ENCODE measurements at places on chromosomes 4 and X.
A peak's percentile ranks its signal among the peaks of the same experiment; 100 is the strongest.

DNA sequence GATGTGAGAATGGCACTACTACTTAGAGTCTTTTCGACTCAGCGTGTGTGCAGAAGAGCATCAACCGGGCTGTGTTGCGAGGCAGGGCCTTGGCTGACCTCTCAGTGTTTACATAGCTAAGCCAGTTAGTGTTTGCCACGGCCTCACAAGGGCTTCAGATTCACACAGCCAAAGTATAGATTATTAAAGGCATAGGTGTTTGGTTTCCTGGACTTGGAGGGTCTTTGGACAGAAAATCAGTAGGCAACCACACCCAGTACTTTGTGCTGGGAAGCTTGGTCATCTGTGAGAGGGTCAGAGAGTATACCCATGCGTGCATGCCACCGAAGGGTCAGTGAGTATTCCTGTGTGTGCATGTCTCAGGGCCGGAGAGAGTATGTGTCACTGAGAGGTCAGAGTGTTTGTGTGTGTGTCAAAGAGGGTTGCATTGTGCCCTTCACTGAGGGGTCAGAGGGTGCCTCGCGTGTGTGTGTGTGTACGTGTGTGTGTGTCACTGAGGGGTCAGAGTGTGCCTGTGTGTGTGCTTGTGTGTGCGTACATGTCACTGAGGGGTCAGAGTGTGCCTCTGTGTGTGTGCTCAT lies 69.7 kb upstream of the MSANTD1 start:
- DNase-seq = no peak

DNA sequence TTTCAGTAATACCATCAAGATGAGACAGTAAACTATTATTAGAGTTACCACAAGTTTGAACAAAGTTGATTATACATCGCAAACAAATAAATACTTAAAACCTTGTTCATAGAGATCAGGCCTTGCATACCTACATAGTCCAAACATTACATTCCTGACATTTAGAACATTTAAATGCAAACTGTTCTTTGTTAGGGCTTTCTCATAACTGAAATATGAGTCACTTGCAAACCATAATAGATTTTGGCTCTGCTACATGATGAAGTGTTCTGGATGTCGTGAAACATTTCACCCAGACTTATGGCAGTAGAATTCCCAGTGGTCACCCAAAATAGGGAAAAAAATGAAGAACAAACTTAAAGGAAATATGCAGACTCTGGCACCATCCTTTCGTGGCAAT lies 75.0 kb downstream of the FAT4 start:
- DNase-seq = no peak

DNA sequence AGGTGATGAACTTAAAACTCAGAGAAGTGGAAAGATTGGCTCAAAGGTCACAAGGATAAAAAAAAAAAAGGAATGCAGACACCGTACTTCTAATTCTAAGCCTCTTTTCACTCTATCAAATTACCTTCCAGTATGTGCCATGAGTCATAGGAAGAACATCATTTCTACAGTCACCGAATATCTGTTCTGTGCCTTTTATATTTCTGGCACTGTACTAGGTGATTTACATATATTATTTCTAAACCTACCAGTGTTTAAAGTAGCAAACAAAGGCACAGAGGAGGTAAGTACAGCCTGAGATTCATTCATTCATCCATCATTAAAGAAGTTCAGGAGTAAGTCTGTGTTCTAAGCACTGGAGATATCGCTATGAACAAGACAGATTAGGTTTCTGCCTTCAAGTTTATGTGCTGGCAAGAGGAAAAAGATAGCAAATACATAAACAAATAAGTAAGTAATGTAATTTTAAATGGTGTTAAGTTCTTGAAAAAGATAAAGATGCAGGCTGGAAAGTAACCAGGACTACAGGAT lies 65.3 kb downstream of the PALLD start:
- DNase-seq = no peak

- DNase-seq = no peak
These were observed 1.8 kb downstream of the CPZ start for GRCh38 chr4:8594097-8595038.

DNA sequence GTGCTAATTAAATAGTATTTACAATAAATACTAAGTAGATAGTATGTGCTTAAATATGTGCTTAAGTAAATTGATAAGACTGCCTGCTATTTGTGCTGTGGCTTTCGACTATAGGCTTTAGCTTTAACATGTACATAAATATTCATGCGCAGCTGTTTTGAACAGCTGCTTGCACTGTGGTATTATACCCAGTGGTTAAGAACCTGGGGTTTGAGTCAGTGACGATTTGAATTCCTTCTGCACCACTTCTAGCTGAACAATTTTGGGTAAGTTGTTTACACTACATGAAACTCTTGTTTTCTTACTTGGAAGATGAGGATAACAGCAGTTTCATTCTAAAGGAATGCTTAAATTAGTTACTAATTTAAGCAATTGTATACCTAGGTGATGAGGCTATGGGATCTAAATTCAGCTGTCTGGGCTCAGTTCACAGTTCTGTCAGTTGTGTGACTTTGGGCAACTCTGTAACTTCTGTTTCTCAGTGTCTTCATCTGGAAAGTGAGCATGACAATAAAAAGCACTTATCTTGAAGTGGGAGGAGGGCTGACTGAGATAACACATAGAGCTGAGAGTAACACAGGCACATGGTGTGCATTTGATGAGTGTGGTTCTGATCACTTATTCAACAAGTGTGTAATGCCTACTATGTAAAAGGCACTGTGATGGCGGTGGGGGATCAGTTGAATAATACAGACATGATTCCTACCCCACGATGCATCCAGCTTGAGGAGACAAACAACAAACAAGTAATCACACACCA lies 37.0 kb downstream of the HPGDS start:
- DNase-seq = no peak

DNA sequence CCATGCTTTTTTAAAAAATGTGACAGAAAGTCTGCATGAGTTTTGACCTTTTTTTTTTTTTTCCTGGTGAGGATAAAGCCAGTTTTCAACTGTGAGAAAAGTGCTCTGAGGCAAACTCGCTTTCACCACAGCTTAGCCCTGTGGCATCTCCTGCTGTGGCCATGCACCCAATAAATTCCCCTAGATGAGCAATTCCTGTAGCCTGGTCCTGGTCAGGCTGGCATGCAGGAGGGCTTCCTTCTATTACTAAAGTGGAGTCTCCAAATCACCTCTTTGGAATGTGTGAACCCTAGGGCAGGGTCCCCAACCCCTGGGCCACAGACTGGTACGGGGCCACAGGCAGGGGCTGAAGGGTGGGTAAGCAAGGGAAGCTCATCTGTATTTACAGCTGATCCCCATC lies 265.4 kb downstream of the RAPGEF2 start:
- DNase-seq = no peak

DNA sequence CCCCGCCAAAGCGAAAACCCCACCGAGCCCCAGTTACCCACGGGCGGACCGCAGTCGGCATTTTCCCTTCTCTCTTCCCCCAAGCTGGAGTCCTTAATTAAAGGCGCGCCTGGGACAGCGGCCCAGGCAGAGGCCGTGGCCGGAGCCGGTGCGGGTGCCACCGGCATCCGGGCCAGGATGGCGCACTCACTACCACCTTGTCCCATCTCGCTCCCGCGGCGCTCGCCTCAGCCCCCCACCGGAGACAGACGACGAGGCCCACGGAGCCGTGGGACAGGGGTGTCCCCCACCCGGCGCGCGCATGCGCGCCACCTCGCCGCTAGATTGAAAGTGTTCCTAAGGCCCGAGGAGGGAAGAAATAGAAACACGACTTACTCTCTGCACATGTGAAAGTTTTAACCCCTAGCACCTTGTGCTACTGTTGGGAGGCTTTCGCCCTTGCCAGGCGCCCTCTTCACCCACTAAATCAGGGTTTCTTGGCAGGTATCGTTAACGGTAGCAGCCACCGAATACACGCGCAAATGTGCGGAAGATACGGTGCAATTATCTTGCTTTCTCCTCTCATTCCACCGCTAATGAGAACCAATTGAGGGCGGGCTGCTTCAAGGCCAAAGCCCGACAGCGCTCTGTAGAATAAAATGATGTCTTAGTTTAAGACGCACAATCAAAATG lies 64.3 kb upstream of the CCDC160 start:
- no peak for DNase-seq

- no peak for DNase-seq
These were observed 149.3 kb upstream of the NOCT start for GRCh38 chr4:138866314-138866713.

DNA sequence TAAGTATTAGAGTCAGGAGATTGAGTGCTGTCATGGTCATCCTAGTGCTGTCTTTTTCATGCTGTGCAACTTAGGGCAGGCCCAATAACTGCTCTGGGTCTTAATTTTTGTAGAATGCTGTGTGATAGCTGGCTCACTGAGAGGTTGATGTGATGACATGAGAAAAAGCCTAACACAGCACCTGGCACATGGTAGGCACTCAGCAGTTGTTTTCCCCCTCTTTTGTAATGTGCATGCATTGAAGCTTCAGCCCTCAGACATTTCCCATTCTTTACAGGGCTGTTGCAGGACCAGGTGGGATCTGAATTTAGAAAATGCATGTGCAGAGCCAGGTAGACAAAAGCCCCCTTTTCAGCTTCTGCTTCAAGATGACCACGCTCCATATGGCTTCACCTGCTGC lies 44.1 kb upstream of the SOX3 start:
- no peak for DNase-seq

GRCh38 chr4:6128221-6128850 lies 72.0 kb downstream of the JAKMIP1 start:
- no peak for DNase-seq

DNA sequence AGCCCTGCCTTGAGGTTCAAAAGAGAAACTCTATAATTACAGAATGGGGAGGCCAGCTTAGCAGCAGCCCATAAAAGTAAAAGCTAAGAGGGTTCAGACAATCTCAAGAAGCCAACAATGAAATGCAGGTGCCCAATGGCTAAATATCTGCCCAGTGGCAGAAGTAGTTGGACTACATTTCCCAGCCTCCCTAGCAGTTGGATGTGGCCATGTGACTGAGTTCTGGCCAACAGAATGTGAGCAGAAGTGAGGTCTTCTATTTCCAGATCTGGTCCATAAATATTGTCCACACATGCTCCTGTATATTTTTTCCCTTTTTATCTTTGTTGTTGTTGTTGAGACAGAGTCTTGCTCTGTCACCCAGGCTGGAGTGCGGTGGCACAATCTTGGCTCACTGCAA lies 127.9 kb upstream of the NHS start:
- no peak for DNase-seq

DNA sequence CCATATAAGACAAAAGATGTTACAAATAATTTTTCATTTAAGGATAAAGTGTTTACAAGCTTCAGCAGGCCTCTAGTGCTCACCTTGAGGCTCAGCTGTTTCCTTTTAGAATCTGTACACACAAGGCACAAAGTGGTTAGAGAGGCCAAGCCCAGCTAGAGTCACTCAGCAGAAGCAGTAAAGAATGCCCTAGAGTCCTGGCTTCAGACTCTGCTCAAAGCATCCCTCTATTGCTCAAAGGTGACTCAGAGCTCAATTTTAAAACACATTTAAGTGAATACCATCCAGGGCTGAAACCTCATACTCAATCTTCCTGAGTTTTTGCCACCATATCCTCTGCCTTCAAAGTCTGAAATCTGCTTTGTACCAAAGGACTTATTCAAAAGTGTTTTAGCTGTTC lies 22.6 kb upstream of the PHF8 start:
- DNase-seq = no peak

GRCh38 chrX:22527302-22527701 lies 254.6 kb downstream of the CBLL2 start:
- no peak for DNase-seq

DNA sequence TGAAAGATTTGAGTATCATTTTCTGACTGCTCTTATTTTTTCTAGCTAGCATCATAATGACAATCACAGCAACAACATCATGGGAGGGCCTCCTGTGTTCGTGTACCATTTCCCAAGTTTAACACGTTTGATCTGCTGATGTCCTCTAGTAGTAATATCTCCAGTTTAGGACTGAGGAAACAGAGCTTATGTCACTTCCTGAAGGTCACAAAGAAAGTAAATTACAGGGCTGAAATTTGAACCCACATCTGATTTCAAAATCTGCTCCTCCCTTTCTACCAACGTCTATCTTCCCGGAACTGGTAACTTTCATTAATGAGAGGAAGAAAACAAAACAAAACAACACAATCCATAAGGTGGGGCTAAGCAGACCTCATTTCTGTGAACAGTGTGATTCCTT lies 302.7 kb downstream of the PACRGL start:
- DNase-seq = no peak

GRCh38 chr4:155489271-155489670 lies 112.5 kb upstream of the MAP9 start:
- no peak for DNase-seq

- DNase-seq = no peak
These were observed 44.3 kb downstream of the NELFA start for GRCh38 chr4:1964443-1964842.

- no peak for DNase-seq
These were observed 26.5 kb downstream of the ELF4 start for GRCh38 chrX:130083656-130084382.

DNA sequence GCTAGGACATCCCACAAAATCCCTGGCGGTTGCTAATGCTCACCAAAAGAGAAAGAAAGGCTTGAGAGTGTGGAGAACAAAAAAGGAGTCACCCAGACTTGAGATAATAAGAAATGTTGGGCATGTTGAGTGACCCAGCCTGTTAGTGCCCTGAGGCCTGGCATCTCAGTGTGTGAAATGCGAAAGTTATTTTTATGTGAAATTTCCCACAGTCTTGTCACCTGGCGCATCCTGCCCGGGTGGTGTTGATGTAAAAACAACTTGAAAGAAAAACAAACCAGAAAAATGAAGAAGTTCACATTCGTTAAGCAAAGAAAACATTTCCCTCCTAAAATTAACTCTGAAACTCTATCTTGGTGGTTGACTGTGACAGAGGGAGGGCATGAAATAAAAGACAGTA lies 495.2 kb downstream of the MID1IP1 start:
- DNase-seq = no peak

DNA sequence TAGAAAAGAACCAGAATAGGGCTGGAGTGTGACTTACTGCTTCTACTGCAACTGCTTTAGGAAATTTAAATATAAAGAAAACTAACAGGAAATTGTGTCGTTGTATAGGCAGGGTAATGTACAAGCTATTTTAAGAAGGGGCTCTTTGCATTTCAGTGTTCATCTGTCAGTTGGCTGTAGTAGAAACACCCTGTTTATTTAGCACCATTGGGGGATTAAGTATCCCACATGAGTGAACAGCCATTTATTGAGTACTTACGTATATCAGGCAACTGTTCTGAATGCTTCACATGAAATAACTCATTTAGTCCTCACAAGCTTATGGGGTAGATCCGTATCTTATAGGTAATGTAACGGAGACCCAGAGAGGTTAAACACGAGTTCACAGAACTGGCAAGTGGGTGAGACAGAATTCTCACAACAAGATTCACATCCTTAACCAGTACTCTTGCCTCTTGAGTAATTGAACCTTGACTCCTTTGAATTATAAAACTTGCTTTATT lies 23.9 kb downstream of the STIM2 start:
- DNase-seq = no peak

GRCh38 chr4:1400191-1400805 lies 5.9 kb downstream of the NKX1-1 start:
- DNase-seq = no peak

GRCh38 chr4:86730310-86730709 lies 118.9 kb downstream of the SLC10A6 start:
- DNase-seq = peak; percentile 3

- DNase-seq = no peak
These were observed 10.6 kb downstream of the SULT1E1 start for GRCh38 chr4:69849297-69849696.

- no peak for DNase-seq
These were observed 504.9 kb downstream of the RAPGEF2 start for GRCh38 chr4:159607809-159608208.
